ENCODE measurements at places on chromosomes 3 and 15. TPM values are rescaled to one million over a fixed set of nuclear protein-coding genes. Genes with fewer than 3 reads are reported as not detected.

DNA sequence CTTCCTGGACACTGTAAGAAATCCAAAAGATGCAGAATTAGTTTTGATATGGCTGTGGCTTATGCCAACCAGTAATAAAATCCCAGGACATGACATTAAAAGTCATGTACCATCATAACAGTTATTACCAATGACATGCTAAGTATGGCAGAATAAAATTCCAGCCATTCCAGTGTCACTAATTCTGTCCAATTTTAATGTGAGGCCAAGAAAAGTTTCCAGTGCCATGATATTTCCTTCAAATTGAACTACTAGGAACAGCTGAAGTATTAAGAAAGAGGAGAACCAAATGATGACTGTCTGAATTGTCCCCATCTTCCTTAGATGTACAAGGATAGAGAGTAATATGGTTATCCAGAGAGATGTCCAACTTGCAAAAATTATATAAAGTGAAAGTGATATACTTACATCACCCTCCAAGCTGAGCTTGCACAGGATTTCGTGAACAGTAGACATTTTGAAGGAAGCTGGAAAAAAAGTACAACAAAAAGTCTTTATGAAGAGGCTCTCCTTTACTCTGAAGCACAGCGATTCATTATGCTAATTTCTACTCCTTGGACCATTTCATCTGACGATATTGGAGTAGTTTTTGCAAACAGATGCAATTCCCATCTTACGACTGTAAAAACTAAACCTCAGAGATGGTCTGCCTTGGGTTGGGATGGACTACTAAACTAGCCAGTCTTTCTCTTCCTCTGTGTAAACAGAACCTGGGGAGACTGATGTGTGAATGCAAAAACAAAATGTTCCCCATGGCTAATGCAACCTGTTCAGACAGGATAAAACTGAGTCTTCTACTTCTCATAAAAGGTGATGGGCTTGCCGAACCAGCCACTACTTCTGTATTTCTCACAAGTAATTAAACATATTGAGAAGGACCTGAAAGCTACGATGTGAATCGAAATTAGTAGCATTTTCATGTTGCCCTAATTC, 11.9 kb downstream of the ANXA2 start:
- DNase-seq, result no peak

DNA sequence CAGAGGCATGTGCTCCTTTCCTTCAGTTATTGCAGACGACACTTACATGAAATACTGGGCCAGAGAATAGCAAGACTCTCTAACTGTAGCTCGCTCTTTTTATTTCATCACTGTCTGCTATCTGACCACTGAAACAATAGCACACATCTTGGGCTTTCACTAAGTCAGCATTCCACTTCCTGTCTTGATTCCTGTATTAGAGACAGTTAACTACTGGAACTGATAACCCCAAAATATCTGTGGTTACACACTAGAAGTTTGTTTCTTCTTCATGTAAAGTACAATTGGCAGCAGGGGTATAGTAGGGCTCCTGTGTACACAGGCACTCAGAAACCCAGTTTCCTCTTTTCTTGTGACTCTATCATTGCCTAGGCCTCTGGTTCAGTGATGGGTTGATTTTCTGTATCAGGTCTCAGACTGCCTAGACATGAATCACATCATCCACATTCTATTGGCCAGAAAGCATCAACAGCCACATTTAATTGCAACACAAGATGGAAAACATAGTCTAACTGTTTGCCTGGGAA, 230.2 kb upstream of the CD96 start:
- no peak for DNase-seq

DNA sequence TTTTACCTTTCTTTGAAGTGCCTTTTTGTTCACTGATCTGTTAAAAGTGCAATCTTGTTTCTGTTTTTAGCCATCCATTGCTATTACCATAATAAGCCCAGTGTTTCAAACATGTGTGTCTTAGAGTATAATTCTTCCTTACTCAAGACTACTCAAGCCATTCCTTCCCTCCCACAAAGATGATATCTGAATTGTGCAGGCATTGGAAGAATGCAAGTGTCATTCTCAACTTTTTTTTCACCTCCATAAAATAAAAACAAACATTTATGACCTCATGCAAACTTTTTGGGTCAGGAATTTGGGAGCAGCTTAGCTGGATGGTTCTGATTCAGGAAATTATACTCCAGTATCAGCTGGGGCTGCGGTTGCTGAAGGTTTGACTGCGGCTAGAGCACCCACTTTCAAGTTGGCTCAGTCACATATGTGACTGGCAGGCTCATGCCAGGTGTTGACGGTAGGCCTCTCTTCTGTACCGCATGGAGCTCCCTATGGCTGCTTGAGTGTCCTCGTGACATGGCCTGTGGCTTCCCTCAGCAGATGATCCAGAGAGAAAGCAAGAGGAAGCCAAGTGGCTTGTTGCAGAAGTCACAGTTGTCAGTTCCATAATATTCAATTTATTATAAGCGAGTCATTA, 490.8 kb downstream of the CNTN4 start:
- DNase-seq, result no peak

- DNase-seq, result no peak
These were observed 141.0 kb upstream of the MYRIP start for GRCh38 chr3:39668420-39668819.

Gene XRN1
- total RNA-seq, result 26.9 TPM

DNA sequence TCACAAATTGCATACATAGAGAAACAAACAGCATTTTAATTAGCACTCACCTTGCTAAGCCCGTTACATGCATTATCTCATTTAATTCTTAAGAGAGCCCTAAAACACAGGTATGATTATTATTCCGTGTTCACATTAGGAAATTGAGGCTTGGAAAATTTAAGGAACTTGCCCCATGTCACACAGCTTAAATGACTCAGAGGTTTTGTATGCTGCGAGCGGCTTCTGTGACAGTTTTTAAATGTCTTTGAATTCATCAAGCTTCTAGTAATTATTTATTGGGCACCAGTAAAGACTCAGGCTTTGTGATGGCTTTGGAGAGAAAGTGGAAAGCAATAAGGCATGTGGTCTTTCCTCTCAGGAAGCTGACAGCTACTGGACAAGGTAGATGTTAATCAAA, 166.7 kb upstream of the THBS1 start:
- no peak for DNase-seq

- no peak for DNase-seq
These were observed 74.1 kb upstream of the FRMD4B start for GRCh38 chr3:69460034-69460433.

DNA sequence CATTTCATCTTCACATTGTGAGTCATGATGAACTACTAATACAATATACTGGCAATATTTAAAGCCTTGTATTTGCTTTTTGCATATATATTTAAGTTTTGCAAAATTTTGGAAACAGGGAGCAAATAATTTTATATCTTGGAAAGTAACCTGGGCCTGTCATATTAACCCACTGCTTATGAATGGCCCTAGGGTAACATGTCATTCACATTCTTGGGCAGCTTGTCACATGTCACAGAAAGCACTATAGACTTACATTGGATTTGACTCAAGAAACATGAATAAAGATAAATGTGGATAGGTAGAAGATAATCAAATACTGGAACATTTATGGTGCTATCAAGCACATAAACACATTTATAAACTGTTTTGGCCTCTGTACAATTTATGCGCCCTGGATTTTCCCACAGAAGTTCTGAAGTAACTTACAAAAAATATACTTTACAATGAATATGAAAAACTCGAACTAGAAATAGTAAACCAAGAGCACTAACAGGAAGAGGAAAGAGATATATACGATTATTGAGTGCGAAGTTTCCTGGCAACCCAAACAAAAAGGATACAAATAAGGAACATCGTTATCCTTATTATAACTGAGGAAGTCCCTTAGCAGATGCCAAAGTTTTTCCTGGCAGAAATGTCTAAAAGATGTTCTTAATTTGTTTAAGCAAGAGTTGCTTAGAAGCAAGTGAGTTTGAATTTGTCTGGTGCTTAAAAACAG, 257.2 kb downstream of the RBMS3 start:
- no peak for DNase-seq

- DNase-seq, result no peak
These were observed 80.5 kb upstream of the PLXND1 start for GRCh38 chr3:129686941-129687340.

Gene LEKR1
- 4.1 TPM for total RNA-seq

Gene PGBD4
- 1.8 TPM for total RNA-seq

Gene PLA2G4D
- total RNA-seq, result not detected

- no peak for DNase-seq
These were observed 176.6 kb downstream of the PYDC2 start for GRCh38 chr3:191637611-191638010.

Gene LPP
- total RNA-seq, result 131 TPM

DNA sequence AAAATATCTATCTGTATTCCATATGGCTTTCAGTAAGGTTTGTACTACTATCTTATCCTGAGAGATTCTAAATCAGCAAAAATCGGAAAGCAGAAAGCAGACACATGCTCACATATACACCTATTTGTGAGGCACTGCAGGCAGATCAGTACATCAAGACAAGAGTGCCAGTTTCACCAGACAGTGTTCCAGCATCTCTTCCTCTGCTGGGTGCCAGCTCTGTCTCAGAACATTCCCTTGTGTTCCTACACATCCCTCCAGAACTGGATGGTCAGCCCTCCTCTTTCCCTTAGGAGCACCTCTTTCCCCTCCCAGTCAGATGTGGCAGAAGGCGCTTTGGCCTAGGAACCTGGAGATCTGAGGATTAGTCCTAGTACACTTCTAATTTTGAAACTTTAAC, 121.3 kb upstream of the IL12A start:
- no peak for DNase-seq

GRCh38 chr15:36882487-36883131, 217.7 kb downstream of the MEIS2 start:
- no peak for DNase-seq

DNA sequence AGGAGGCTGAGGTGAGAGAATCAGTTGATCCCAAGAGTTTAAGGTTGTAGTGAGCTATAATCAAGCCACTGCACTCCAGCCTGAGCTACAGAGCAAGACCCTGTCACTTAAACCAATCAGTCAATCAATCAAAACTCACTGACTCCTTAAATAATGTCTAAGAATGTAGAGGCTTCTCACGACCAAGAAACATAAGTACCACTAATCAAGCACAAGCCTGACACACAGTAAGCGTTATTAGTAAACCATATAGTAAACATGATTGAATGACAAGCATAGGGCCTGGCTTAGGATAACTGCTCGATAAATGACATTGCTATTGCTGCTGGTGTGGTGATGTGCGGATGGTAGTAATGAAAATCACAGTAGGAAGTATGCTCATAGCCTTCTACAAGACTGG, 29.4 kb downstream of the C3orf85 start:
- no peak for DNase-seq

Gene EID1
- 143 TPM for total RNA-seq

Gene CCDC54
- total RNA-seq, result not detected

Gene SLC28A2
- 1.2 TPM for total RNA-seq

GRCh38 chr3:120349855-120350125, 636 bp upstream of the LRRC58 start:
- DNase-seq, result no peak

- DNase-seq, result no peak
These were observed 782 bp upstream of the IREB2 start for GRCh38 chr15:78437107-78437761.

GRCh38 chr3:59783468-59783988, 733.7 kb upstream of the CFAP20DC start:
- no peak for DNase-seq

Gene MUSTN1
- total RNA-seq, result not detected

GRCh38 chr3:31100519-31100918, 206.1 kb upstream of the GADL1 start:
- no peak for DNase-seq

Gene GPR15
- not detected for total RNA-seq

Gene ZNF660
- 22.6 TPM for total RNA-seq

DNA sequence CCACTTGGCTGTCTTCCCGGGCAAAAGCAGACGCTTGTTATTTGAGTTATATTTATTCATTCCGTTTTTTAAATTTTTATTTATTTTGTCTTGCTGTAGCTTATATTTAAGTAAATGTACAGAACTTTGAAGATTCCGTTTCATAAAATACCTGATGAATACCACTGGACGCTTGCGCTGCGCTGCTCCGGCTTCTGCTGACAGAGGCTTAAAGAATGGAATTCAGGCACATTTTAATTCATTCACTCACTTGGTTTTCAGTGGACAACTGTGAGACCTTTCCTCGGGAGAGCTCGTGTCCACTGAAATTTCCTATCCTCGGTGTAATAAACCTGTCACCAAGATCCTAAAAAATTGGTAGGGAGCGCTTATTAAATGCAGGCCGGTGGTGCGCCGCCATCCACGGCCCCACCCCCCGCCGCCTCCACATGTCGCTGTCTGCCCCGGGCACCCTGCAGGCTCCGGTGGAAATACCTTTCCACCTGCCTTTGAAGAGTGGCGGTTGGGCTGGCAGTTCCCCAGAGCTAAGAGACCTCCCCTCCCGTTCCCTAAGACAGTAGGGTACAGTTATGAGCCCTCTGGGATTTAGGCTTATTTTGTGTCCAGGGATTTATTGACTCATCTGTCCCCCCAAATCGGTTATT, 62.5 kb upstream of the UBE2E1 start:
- DNase-seq, result no peak
